ENCODE measurements at places on chromosomes 13 and 19.
A peak's percentile ranks its signal among the peaks of the same experiment; 100 is the strongest.

DNA sequence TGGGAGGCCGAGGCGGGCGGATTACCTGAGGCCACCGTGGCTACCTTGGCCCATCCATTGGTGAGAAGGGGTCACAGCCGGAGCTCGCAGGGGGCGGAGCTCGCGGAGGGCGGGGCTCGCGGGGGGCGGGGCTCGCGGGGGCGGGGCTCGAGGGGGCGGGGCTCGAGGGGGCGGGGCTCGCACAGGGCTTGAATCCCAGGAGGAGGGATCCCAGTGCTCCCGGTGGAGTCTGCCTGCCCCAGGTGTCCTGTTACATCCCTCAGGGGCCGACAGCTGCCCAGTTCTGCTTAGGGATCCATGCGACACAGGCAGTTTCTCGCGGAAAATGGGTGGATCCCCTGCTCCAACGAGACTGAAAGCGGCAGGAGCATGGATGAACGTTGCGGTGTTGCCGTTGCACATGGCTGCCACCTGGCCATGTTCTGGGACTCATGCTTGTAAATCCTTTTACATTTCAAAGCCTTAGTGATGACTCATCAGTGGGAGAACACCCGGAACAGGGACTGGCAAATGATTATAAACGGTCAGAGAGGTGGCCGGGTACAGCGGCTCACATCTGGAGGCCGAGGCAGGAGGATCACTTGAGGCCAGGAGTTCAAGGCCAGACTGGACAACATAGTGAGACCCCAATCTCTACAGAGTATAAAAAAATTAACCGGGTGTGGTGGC, 25.1 kb downstream of the TMPRSS9 start:
- no peak overlapping the region for H3K4me3 ChIP-seq
- H3K4me1 ChIP-seq: no peaks in the 10 kb centered on the region
- H3K27me3 ChIP-seq: peaks cover 3% of the 10 kb centered on the region
- no peak overlapping the region for H3K27ac ChIP-seq
- peaks cover 4% of the 10 kb centered on the region for H3K36me3 ChIP-seq

- H3K27ac ChIP-seq: no peak overlapping the region
- DNase-seq: peak; percentile 54
- peaks cover 6% of the 10 kb centered on the region for H3K27me3 ChIP-seq
- H3K4me1 ChIP-seq: peaks cover 2% of the 10 kb centered on the region
- no peak overlapping the region for H3K4me3 ChIP-seq
- no peaks in the 10 kb centered on the region for H3K36me3 ChIP-seq
These were observed 46.3 kb downstream of the CCNE1 start for GRCh38 chr19:29858000-29858596.

GRCh38 chr13:30673669-30674521, 56.2 kb downstream of the USPL1 start:
- no peaks in the 10 kb centered on the region for H3K36me3 ChIP-seq
- peaks cover 36% of the 10 kb centered on the region for H3K27me3 ChIP-seq
- peak overlapping the region; percentile 81 for H3K4me3 ChIP-seq
- peaks cover 14% of the 10 kb centered on the region for H3K4me1 ChIP-seq
- H3K27ac ChIP-seq: peak overlapping the region; percentile 83

DNA sequence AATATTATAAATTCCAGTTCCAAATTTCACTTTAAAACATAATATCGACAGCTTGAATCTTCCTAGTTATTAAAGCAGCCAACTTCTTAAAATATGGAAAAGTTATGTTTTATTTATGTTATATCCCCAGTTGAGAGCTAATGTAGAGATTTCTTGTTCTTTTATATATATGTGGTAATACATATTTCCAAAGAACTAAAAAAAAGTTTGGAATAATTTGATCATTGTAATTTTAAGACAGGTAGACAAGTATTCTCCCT, 781 bp upstream of the TBC1D4 start:
- DNase-seq: no peak
- H3K4me3 ChIP-seq: peak overlapping the region; percentile 89
- H3K36me3 ChIP-seq: no peaks in the 10 kb centered on the region
- no peak overlapping the region for H3K27ac ChIP-seq
- H3K27me3 ChIP-seq: peaks cover 51% of the 10 kb centered on the region

DNA sequence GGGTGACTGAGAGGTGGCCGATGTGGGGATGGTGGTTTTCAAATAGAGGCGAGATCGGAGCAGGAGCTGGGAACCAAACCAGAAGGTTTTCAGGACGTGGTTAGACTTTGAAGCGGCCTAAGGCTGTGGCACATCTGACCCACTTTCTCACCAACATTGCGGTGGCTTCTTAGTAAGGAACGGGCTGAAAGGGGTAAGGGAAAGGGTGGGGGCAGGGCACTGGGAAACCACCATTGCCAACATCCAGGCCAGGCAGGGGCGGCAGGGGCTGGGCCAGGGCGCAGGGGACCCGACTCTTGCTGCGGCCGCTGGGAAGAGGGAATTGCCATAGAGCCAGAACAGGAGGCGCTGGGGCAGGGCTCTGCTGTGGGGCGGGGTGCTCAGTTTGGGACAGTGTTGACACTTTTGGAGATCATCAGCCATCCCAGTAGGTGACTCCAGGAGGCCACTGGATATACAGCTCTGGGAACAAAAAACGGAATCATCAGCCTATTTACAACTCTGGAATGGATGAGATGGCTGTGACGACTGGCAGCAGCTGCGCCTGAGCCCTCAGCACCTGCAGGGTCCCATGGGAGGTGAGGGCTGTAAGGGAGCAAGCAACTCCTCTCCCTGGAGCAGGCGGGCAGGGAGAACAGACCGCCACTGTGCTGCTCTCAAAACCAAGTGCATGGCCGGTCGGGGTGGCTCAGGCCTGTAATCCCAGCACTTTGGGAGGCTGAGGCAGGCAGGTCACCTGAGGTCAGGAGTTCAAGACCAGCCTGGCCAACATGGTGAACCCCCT, 52.2 kb downstream of the IRS2 start:
- H3K4me1 ChIP-seq: peaks cover 15% of the 10 kb centered on the region
- H3K27ac ChIP-seq: no peak overlapping the region
- H3K27me3 ChIP-seq: peaks cover 12% of the 10 kb centered on the region
- no peaks in the 10 kb centered on the region for H3K36me3 ChIP-seq
